ENCODE measurements at places on chromosomes 16 and 17.

GRCh38 chr17:29007456-29007855 is 1.6 kb upstream of the SEZ6 start:
- no peak for DNase-seq

GRCh38 chr16:12575288-12575687 is 228.4 kb downstream of the CPPED1 start:
- DNase-seq, result peak; percentile 26

- DNase-seq, result no peak
Measured at GRCh38 chr16:525123-525519, 2.4 kb upstream of the CAPN15 start.

DNA sequence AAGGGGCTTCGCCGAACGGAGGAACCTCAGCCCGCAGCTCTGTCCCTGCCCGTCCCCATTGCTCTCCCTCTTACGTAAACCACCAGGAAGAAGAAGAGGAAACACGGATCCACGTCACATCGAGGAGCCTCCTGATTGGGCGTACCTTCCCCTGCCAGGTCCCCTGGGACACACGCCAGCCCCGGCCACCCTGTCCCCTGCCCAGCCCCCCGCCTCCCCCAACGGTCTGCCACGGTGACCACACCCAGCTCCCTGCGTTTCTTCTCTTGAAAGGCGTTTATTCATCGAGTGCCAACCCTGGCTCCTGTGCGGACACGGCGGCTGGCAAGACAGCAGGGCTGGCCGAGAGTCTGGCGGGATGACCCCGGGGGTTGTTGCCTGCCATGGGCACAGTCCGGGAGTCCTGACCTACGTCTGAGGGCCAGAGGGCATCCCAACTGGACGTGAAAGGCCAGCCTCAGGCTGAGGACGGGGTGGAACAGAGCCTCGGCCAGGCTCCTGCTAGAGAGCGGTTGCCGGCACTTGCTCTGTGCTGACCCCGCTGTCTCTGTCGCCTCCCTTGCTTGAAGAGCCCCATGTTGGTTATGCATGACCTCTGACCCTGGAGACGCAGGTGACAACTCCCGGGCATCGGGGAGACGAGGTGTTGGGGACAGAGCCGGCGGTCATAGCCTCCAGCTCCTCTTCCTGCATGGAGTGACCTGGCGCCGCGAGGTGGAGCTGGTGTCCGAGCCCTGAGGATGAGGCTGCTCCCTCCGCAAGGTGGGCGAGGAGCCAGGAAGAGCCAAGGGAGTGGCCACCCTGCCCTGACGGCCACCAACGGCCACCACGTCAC is 40.5 kb upstream of the ACSF3 start:
- DNase-seq, result no peak

DNA sequence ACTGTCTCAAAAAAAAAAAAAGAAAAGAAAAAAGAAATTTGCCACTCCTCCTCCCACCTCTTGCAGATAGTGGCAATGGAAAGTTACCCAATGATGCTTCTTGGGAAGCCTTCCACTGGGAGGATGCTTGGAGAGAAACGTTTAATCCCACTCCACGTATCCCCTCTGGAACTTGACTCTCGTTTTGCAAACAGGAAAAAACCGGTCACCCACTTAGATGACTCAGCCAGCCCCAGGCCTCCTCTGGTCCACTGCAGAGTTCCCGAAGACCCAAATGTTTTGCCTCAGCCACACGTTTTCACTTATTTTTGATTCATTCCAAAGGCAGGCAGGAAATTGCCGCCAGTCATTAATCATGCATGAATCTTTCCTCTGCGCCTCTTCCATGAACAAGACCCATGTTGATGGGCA is 9.3 kb upstream of the TNFRSF17 start:
- DNase-seq, result no peak

DNA sequence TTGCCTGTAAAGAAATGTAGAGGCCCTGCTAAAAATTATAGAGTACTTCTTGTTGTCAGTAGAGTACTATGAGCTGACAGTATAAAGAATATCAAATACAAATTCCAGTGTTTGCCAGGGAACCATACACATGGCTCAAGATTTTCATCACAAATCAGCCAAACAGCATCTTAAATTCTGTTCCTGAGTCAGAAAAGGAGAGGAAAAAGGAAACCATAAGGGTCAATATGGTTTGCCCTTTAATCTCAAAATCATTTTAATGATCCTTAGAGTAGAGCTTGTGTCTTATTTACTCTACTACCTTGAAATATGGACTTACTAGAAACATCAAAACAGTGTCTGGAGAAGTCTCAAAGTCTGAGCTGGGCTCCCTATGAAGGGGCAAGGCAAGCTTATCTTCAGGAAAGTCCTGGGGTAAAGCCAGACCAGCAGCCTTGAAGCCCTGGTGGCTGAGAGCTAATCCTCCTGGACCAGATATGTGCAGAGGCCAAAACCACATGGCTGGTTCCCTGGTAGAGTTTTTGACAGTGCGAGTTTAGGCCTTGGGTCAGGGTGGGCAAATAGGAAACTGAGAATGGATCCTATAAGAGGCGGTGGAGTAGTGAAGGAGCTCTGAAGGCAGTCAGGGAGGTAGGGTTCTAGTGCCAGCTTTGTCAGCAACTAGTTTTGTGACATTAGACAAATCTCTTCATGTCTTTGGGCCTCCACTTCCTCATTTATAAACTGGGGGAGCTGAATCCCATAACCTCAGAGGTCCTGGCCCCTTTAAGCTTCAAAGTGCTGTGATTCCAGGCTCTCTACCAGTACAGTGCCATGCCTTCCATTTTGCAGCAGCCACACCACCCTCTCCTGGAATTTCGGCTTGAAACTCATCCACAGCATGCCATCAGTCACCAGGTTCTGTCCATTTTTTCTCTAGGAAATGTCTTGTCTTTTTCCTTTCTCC is 38.9 kb downstream of the MRTFB start:
- DNase-seq, result no peak

GRCh38 chr16:88503771-88504488 is 50.9 kb downstream of the ZFPM1 start:
- DNase-seq, result no peak

DNA sequence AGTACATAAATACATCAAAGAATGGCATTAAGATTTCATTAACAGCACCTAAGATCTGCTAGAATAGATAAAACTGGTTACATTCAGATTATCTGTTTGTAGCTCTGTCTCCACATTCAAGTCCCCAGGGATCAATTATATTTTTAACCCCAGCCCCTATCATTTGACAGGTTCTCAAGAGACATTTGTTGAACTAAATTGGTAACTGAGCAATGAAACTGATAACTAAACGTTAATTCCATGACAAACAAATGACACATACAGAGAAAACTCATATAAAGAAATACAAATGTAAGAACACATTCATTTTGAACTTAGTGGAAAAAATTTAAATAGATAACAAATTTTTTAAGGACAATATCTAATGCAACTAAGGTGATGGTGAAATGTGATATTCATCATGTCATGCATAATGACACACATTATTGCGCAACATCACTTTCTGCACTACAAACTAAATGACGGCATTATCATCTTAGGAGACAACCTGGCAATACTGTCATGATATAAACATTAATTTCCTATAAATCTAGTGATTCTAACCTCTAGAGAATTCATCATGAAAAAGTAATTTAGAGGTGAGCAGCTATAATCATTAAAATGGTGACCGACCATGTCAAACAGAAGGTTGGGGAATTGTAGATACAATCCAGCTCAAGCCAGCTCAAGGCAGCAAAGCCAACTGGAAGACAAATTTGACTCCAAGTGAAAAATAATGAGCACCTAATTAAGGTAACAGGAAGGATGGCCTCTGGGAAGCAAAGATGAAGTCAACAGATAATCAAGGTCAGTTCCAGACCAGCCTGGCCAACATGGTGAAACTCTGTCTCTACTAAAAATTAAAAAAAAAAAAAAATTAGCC is 9.5 kb downstream of the ARHGAP17 start:
- DNase-seq, result no peak

DNA sequence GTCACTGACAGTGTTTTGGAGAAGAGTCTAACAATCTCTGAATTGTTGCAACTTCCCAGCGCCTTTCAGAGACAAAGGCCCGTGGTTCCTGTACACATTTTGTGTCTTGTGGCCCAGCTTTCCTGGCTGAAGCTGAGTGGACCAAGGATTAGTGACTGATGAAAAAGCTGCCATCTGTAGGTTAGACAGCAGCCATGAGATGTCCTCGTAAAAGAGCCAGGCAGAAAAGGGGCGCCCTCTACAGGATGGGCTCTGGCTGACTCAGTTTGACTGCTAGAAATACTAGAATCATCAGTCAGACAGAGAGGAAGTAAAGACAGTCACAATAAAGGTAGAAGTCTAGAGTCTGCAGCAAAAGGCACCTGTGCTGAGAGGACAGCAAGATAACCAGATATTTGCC is 26.5 kb upstream of the NF1 start:
- DNase-seq, result peak; percentile 62

DNA sequence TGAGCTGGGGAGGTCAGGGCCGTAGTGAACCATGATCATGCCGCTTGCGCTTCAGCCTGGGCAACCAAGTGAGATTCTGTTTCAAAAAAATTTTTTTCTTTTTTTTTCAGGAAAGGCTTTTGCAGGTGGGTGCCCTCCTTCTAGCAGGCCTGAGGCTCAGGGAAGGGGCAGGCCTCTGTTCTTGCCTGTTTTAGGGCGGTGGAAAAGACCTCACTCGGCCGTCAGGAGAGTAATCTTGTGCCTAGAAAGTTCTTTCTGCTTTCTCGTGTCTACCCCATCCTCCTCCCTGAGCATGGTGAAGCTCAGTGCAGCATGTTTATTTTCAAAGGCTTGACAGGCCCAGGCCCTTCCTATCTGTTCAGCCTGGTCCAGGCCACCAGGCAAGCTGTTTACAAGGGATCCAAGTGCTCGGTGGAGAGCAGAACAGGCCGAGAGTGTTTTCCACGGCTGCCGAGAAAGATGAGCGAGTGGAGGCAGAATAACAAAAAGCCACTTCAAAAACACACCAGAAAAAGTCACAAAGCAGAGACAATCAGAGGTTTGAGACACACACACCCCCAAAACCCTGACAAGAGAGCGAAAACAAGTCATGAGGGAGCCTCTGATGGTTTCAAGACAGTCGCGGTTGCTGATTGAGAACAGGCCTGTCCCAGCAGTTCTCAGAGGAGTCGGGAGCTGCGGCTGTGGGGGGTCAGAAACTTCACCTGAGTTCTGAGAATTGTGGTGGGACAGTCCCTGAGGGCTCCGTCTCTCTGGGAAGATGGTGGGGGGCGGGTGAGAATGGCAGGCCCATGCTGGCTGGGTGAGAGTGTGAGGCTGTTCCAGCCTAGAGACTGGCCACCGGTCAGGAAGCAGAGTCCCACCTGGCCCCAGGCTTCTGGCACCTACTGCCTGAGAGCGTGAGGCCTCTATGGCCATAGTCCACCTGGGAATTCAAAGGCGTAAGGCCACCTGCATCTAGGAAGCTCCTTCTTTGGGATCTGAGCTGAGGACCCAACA is 37.5 kb upstream of the CCR7 start:
- no peak for DNase-seq

- no peak for DNase-seq
Measured at GRCh38 chr17:79832218-79833109, 6.8 kb downstream of the CBX4 start.

DNA sequence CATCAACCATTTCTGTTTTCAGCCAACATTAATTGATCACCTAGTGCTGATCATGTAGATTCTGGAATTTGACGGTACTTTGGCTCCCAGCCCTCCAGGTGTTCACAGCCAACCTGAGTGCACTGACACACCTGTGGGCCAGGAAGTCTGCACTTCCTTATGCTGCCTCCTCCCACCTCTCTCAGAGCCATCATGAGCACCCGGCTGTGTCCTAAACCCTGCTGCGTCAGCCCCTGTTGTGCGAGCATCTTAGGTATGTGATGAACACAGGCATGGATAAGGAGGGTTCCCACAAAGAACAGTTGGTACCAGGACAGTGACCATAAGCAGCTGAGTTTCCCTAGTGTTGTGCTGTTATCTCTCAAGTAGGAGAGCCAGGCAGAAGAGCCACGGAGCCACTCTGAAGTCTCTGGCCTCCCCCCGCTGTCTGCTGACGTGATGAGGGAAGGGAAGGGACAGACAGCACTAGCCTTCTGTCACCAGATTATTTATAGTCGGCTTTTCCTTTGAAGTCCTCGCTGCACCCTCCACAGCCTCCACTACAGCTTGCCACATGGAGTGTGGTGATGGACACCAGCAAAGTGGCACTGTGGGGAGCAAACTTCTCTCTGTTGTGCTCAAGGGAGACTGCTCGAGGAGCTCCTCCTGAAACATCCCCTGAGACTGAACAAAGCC is 162.8 kb upstream of the ANKFN1 start:
- no peak for DNase-seq

GRCh38 chr17:69103557-69104233 is 38.0 kb downstream of the ABCA6 start:
- DNase-seq, result no peak

- no peak for DNase-seq
Measured at GRCh38 chr17:77405867-77406732, 265.3 kb downstream of the SEC14L1 start.

- no peak for DNase-seq
Measured at GRCh38 chr17:82376042-82376730, 4.6 kb downstream of the UTS2R start.

DNA sequence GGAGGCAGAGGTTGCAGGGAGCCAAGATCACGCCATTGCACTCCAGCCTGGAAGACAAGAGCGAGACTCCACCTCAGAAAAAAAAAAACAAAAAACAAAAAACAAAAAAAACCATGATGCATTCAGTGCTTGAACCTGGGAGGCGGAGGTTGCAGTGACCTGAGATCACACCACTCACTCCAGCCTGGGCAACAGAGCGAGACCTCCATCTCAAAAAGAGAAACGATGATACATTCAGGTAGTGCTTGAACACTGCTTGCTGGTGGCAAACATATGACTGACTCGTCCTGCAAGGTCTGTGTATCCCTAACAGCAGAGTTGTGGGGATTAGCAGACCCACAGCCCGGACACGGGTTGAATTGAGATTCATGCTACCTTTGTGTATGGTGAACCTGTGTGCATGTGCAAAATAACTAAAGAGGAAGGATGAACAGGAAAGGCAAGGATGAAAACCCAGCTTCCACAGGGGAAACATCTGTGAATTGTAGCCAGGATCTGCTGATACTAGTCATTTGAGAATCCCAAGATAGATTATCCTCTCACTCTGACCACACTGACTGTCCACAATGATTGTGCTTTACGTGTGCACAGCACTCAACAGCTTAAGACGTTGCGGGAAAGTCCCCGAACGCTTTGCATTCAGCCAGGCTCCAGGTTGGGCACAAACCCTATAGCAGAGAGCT is 52.4 kb upstream of the MRPS23 start:
- no peak for DNase-seq

DNA sequence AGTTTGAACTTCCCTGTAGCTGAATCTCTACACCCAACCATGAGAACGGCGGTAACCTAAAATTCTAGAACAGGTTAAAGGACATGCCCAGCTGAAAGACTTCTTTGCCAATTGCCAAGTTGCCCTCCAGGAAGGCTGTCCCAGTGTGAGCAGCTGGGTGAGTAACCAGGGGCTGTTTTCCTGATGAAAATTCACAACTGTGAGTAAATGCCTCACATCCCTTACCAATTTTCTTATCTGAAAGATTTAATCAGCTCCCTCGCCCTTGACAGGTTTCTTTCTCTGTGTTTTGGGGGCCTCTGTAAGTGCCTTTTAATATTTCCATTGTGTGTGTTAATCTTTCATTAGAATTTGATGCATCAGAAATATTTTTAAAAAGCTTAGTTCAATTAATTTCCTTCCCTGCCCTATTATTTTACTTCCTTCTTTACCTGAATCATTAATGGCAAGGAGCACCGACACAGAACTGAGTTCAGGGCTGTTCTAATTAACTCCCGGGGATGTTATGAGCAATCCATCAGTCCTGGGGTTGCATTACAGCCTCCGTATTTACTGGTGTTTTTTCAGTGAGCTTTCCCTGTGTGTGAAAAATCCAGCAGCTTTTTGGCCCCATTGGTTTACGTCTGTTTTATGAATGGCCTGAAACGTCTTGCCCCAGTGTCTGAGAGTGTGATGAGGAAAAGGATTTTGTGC is 152.9 kb downstream of the CLEC16A start:
- no peak for DNase-seq

Data from sciatic nerve (tissue), 2 donors.